ENCODE measurements at places on chromosomes 6 and 20.
A peak's percentile ranks its signal among the peaks of the same experiment; 100 is the strongest.

DNA sequence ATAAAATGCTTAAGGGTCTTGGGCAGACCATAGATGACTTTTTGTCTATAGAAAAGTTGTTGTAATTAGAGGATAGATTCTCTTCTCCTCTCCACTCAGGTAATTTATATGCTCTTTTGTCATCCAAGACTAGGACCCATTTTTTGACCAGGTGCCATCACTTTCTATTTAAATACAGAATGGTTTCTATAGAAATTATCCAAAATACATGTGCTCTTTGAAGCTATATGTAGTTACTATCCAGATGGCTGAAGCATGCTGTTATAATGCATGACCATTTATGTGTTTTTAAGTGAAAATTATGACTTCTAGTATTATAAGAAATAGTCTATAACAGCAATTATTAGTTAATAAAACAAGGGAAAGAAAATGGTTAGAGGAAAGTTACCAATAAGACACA lies 3.0 kb upstream of the MLIP start:
- DNase-seq, result no peak

- no peak for DNase-seq
Measured at GRCh38 chr6:154134471-154135147, 95.6 kb downstream of the OPRM1 start.

- peak; percentile 50 for DNase-seq
Measured at GRCh38 chr20:18705910-18706309, 107.7 kb upstream of the SCP2D1 start.

DNA sequence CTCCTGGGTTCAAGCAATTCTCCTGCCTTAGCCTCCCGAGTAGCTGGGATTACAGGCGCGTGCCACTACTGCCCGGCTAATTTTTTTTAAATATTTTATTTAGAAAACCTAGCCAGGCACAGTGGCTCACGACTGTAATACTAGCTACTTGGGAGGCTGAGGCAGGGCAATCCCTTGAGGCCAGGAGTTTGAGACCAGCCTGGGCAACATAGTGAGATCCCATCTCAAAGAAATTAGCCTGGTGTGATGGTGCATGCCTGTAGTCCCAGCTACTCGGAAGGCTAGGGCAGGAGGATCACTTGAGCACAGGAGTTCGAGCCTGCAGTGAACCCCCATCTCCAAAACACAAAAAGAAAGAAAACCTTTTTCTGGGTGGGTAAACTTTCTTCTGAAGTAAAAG lies 2.4 kb downstream of the SLC44A4 start:
- no peak for DNase-seq

DNA sequence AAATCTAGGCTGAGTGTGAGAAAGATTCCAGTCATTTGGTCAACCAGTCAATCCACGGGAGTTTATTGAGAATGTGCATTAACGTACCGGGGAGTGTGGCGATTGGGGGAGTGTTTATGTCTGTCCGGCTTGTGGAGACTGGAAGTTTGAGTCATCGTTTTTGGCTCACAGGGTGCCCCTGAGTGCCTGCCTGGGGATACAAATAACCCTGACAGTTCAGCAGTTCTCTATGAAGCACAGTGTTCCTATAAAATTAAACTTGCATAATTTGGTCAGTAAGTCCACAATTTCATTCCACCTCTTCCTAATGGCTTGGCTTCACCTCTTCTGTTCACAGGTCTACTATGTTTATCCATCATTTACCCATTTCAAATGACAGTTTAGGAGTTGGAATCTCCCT lies 72.6 kb upstream of the PLEKHG1 start:
- DNase-seq, result no peak
